Activated CD4-positive, alpha-beta memory T cell treated with anti-CD3 and anti-CD28 coated beads, Interleukin-2, amount 10 ng/mL, durations not matched to agents 7 days and 5 days (primary cell): ENCODE measurements at places on chromosomes 5 and 9.

DNA sequence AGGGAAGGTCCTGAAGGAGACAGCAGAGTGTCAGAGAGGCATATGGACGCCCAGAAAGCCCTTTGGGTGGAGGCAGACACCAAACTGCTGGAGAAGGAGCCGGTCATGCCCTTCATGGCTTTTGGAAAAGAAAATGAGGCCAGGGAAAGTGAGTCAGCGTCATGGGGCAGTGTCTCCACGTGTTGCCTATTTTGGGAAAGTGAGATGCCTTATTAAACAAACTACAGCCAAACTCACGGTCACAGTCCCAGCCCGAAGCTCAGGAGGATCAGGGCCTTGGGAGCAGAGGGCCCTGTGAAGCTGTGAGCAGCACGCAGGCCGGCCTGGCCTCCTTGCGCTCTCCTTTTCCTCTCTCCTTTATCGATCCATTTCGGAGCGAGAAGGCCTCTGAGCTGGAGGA lies 25.0 kb downstream of the RGS3 start:
- no peak overlapping the region for H3K4me3 ChIP-seq
- H3K27me3 ChIP-seq, result peaks cover 4% of the 10 kb centered on the region
- no peaks in the 10 kb centered on the region for H3K4me1 ChIP-seq

GRCh38 chr5:26572480-26572879 lies 465.9 kb downstream of the CDH9 start:
- H3K27me3 ChIP-seq, result no peaks in the 10 kb centered on the region
- no peaks in the 10 kb centered on the region for H3K36me3 ChIP-seq
- H3K4me1 ChIP-seq, result no peaks in the 10 kb centered on the region

- DNase-seq, result no peak
- H3K4me1 ChIP-seq, result peaks cover 76% of the 10 kb centered on the region
- peaks cover 28% of the 10 kb centered on the region for H3K36me3 ChIP-seq
- peak overlapping the region; percentile 18 for H3K4me3 ChIP-seq
Observed at GRCh38 chr9:84758817-84759216, 89.3 kb downstream of the NTRK2 start.

- no peaks in the 10 kb centered on the region for H3K4me1 ChIP-seq
- H3K27ac ChIP-seq, result no peak overlapping the region
- H3K4me3 ChIP-seq, result no peak overlapping the region
- peaks cover 5% of the 10 kb centered on the region for H3K36me3 ChIP-seq
- no peak for DNase-seq
Observed at GRCh38 chr5:134189031-134189430, 12.3 kb upstream of the SKP1 start.

- no peak overlapping the region for H3K27ac ChIP-seq
- H3K36me3 ChIP-seq, result peaks cover 13% of the 10 kb centered on the region
Observed at GRCh38 chr5:140764177-140764973, 21.6 kb upstream of the PCDHA1 start.

- H3K4me3 ChIP-seq, result no peak overlapping the region
- no peaks in the 10 kb centered on the region for H3K4me1 ChIP-seq
- no peak overlapping the region for H3K27ac ChIP-seq
- H3K36me3 ChIP-seq, result no peaks in the 10 kb centered on the region
- DNase-seq, result no peak
- H3K27me3 ChIP-seq, result no peaks in the 10 kb centered on the region
Observed at GRCh38 chr9:17437813-17438212, 141.1 kb upstream of the SH3GL2 start.
